HCEC 1CT (cell line): ENCODE measurements at places on chromosomes 7 and 10.

GRCh38 chr10:118595598-118596425 lies at the start of gene PRLHR:
TSS of gene PRLHR (minus strand) at chr10:118595648. CDS start at chr10:118595244, 404 bp downstream.
- DNase-seq, result no peak

DNA sequence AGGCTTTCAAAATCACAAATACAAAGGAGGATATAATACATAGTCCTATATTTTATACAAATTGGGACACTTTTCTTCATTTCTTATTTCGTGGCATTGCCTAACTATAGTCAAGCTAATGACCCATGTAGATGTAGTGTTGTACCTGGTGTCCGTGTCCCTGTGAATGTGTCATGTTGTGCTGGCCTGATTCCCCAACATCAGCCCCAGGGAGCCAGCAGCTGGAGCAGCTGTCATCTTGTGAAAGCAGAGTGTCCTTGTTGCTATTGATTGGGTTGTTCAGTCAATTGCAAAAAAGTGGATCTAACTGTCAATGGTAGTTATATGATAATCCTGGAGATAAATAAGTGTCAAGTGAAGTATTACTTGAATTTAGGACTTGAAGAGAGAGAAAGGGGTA lies 86.3 kb downstream of the KAT6B start:
- no peak for DNase-seq

DNA sequence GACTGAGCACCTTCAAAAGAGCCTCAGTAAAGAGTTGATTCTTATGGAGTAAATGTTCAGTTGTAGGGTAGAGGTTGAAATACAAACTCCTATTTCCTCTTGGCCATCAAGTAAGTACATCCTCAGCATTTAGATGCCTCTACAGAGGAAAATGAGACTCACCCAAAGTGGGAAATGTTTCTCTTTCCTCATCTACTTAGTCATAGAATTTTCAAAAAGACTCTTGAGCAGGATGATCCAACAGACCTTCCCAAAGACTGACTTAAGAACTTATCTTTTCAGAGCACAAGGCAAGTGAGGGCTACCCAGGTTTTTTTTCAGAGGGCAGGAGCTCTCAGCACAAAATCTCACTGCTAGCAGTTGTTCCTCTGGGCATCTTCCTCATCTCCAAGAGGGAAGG lies 449.1 kb downstream of the KCNMA1 start:
- peak; percentile 20 for DNase-seq

DNA sequence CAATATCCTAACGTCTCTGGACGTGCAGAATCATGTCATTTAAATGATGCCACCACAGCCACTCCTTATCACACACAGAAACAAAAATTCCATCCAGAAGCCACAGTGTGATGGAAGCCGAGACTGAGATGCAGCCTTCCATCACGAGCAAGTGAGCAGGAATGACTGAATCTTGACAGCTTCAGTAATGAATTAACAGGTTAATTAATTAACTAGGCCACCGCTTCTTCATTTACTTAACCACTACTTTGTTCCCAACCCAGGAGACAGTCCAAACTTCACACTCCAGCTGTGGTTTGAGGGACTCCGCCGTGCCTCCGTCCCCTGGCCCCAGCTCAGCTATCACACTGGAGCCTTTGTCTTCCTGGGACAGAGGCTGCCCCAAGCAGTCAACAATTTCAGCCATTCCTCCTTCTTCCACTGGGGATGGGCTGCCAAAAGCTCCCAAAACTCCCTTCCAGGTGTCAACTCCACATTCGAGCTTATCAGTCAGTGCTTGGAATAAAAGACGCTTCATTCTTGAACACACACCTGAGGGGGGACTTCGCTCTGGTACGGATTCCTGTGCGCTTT lies 65.9 kb downstream of the FGFR2 start:
- no peak for DNase-seq

DNA sequence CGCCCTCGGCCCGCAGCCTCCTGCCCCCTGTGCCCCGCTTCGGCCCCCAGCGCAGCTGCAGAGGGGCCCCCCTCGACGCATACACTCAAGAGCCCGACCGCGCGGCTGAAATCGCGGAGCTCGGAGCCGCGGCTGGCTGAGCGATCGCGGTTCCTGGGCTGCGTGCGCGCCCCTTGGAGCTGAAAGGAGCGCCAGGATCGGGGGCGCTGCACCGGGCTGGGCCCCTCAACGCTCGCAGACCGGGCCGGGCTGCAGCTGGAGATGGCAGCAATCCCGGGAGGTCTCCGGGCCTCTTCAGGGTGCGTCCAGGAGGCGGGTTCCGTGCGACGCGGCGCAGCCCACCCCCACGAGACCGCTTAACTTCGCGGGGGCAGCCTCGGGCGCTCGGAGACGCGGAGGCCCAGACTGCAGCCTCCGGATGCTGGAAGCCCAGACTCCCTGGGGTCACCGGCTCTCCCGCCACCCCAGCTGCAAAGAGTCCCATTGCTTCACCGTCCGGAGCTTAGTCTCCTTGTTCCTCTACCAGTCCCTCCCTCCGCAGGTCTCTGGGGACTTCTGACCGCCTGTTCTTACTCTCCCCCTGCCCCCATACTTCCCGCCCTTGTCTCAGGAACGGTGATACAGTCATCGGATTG lies 73.0 kb upstream of the LRRC4 start:
- DNase-seq, result no peak

DNA sequence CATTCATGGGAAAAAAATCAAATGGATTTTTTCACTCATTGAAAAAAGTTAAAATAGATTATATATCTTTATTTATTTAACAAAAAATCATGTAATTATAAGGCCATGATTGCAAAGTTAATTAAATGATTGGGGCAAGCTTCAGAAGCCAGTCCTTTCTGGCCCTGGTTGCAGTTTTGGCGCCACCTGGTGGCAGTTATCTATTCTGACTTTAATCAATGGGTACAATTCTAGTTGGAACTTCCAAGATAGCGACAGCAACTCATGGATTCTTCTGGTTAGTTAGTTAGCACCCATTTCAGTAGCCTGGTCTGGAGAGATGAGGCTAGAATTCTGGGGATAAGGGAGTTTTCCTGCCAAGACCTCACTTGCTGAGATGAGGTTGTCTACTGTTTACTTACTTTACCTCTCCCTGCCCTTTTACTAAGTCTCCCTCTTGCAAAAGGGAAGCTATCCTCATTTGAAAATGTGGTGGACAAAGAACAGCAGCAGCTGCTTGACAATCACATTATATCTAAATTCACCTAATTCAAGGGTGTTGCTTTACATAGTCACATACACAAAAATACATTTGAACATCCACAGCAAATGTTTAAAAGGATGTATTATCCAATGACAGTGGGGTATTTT lies 42.3 kb downstream of the NOC3L start:
- DNase-seq, result peak; percentile 38

DNA sequence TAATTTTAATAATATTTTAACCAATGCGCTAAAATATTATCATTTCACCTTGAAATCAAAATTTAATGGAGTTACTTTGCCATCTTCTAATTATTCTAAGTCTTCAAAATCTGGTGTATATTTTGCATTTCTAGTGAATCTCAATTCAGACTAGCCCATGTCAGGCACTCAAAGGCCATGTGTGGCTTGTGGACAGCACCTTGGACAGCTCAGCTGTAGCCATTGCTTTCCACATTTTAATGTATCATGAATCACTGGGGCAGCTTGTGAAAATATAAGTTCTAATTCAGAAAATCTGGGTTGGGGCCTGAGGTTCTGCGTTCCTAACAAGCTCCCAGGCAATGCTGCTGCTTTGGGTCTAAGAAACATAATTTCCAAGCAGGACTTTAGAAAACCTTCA lies 57.2 kb downstream of the MGAM2 start:
- DNase-seq, result no peak

DNA sequence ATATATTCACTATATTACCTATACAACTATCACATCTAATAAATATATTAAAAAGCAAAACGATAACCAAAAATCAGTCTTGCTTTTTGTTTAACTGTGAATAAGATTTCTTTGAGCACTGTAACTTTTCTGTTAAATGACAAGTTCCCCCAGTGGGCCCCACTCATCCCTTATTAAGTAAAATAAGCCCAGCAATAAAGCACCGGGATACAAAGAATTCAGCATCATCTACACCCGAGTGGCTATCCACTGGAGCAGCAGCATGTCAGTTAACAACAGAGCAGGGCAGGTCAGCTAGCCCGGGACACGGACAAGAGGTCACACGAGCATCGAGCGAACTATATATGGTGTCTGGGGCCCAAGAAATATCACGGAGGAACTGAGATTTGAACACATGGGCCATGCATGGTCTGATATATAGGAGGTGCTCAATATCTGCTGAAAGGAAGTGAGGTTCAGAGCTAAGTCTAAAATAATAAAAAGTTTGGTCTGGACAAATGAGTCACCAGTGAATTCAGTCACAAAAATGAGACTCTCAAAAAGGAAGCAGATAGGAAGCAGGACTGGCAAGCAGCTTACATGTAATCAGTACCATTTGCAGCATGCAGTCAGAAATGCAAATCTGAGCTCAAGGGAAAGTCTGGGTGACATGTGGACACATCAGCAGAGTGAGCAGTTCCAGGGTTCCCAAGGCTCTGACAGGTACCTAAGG lies 4.1 kb downstream of the ERCC6 start:
- DNase-seq, result peak; percentile 82

DNA sequence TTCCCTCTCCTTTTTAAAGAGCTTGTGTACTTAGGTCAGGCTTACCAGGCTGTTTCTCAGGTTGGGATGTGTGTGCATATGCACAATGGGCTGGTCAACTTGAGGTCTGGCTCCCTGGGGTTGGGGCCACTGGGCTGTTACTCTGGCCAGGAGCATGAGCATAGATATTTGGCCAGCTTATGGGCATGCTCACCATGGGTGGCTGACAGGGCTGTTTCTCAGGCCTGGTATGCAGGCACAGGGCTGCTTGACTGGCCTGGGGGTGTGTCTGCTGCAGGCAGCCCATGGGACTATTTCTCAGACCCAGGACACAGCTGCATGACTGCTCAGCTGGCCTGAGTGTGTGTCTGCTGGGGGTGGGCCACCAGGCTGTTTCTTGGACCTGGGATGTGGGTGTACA lies 34.6 kb downstream of the SCART1 start:
- DNase-seq, result no peak

- DNase-seq, result no peak
These were observed 42.2 kb downstream of the ADCYAP1R1 start for GRCh38 chr7:31094271-31094670.

DNA sequence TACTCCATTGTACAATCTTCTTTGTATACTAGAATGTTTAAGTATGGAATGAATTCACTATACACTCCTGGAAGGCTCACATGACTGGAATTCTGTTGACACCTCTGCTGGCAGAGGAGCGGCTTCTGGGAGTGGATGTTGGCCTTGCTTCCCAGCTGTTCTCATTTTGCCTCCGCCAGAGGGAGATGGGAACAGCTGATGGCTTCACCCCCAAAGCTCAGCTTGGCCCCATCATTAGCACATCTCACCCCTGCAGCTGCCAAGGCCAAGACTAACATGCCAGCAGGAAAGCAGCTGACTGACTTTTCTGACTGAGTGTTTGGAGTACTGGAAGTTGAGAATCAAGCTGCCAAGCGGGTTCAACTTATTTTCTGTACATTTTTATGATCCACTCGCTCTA lies 15.1 kb downstream of the ADAM12 start:
- DNase-seq, result no peak

DNA sequence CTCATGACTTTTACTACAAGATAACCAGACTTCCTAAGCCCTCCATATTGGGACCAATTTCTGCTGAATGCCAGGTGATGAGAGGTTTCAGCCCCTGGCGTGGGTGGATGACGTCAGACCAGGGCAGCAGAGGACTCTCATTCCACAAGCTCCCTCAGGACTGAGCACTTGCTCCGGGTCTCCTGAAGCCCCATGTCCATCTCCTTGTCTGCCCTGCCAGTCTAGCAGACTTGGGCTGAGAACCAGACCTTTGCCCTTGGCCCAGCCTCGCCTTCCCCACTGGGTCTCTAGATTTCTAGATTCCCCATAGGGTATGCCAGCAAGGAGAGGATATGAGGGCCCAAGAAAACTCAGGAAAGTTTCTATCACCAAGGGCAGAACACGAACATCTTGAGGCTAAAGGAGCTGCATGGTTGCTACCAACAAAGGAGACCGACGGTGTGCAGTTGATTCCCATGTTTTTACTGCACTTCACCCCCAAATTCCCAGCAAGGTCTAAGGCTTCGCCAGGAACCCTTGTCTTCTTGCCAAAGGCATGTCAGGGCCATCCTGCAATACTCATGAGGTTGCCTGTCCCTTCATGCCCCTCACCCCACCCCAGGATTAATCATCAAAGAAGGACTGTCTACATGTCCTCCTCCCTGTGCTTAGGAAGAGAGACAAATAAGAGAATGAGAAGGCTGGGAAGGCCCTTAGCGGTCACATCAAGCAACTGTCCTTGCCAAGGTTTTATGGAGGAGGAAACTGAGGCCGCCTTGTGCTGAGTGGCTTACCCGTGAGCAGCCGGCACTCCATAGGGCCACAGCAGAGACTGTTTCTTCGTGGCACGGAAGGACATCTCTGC lies 96.5 kb upstream of the MACROH2A2 start:
- DNase-seq, result no peak

GRCh38 chr7:115851291-115851690 lies 179.3 kb downstream of the TFEC start:
- DNase-seq, result peak; percentile 54

DNA sequence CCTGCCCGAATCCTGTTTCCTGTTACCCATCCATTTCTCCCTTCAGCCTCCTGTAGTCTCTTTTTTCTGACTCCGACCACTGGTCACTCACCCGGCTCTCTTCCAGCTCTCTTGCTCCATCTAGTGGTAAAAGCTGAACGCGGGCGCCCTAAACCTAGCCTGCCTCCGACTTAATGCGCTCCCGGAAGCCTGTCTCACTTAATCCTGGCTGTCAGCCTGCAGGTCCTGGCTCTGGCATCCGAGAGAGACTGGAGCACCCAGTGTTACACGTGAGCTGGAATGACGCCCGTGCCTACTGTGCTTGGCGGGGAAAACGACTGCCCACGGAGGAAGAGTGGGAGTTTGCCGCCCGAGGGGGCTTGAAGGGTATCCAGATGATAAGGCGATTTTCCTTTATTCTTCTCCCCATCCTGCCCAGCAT lies 10.3 kb downstream of the SUMF2 start:
- peak; percentile 73 for DNase-seq

- DNase-seq, result peak; percentile 18
These were observed 343.0 kb upstream of the PCDH15 start for GRCh38 chr10:55144001-55144400.

DNA sequence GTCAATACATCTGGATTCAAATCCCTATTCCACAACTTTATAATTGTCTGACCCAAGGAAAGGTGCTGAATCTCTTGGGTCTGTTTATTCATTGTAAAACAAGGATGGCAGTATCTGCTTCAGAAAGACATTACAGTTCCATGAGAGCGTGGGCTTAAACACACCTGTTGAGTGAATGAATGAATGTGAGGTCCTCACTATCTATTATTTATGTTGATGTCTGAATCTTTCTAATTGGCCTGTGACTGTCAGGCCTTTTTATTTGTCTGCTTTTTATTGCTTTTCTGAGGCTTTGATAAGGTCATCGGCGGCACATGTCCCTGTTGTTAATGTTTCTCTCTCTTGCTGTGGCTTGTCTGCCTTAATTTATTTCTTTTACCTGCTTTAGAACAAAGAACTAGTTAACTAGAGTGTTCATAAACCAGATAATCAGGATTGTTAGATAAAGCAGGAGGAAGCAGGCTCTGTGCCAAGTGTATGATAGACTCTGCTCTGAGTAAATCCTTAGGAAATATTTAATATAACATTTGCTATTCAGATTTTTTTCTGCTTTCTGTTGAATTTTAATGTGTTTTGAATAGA lies 42.3 kb upstream of the CYCS start:
- DNase-seq, result no peak

GRCh38 chr7:156104501-156105336 lies 292.5 kb upstream of the SHH start:
- no peak for DNase-seq

- no peak for DNase-seq
These were observed 48.0 kb downstream of the ZNF467 start for GRCh38 chr7:149725426-149725821.
